Peyer's patch (tissue), 4 donors: ENCODE measurements at places on chromosomes 11 and 22. TPM values are rescaled to one million over a fixed set of nuclear protein-coding genes. Genes with fewer than 3 reads are reported as not detected.

- peak; percentile 95 for DNase-seq
- no peak overlapping the region for H3K4me3 ChIP-seq
- no peaks in the 10 kb centered on the region for H3K4me1 ChIP-seq
- H3K27ac ChIP-seq, result no peak overlapping the region
- no peaks in the 10 kb centered on the region for H3K27me3 ChIP-seq
Observed at GRCh38 chr11:44911029-44911814, 39.5 kb downstream of the TP53I11 start.

DNA sequence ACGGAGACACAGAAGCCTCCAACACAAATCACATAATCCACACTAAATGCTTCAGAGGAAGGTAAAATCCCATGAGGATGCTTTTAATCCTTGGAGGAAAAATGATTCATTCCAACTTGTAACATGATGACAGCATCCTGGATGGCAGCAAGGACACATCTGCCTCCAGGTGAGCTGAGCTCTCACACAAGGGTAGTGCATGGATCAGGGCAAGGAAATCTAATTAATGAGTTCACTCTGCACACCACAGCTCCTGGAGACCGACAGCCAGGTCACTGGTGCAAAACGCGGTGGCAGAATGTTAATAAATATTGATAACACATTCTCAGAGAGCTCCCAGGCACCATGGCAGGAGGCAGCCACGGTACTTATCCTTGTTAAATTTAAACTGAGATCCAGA is 40.3 kb upstream of the CYP2D6 start:
- H3K27me3 ChIP-seq, result no peaks in the 10 kb centered on the region
- no peaks in the 10 kb centered on the region for H3K36me3 ChIP-seq
- DNase-seq, result no peak
- no peaks in the 10 kb centered on the region for H3K4me1 ChIP-seq

GRCh38 chr11:1858154-1858553 is 5.3 kb downstream of the LSP1 start:
- peaks cover under 1% of the 10 kb centered on the region for H3K4me1 ChIP-seq
- H3K27me3 ChIP-seq, result no peaks in the 10 kb centered on the region
- no peak overlapping the region for H3K4me3 ChIP-seq
- DNase-seq, result no peak
- no peak overlapping the region for H3K27ac ChIP-seq
- no peaks in the 10 kb centered on the region for H3K36me3 ChIP-seq

GRCh38 chr11:128904303-128904655 is 13.1 kb downstream of the KCNJ5 start:
- no peak for DNase-seq
- H3K27ac ChIP-seq, result no peak overlapping the region
- H3K4me1 ChIP-seq, result peaks cover 21% of the 10 kb centered on the region
- H3K27me3 ChIP-seq, result no peaks in the 10 kb centered on the region
- no peaks in the 10 kb centered on the region for H3K36me3 ChIP-seq
- H3K4me3 ChIP-seq, result no peak overlapping the region

The INPP5J gene
- 137 TPM for total RNA-seq

The VWCE gene
- total RNA-seq, result not detected

The SERPIND1 gene
- not detected for total RNA-seq

The TSGA10IP gene
- total RNA-seq, result not detected

DNA sequence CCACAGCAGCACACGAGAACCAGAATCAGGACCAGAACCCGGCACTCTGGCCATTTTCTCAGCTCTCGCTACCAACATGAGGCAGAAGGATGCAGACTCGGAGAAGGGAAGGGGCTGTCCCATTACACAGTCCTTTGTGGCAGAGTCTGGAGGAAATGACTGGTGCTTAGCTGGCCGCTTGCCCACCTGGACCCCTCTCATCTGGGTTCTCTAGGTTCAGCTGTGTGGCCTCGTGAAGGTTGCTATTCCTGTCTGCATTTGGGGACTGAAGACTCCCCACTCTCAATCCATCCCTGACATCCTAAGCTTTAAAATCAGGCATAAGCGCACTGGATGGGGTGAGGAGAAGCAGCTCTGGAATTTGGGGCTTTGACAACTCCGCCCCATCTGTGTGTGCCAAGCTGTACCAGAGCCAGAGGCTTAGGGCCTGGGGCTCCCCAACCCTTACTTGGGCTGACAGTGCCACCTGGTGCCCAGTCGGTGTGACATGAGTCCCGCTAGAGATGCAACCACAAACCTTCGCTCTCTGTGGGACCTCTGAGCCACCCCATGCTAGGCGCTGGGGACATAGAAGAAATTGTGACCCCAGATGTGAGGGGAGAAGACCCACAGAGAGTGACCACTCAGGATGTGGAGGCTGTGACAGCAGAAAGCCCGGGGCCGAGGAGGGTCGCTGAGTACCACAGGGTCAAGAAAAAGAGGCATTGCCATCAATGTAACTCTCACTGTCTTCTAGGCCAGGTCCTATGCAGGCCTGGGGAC is 35.8 kb upstream of the FCHSD2 start:
- no peak overlapping the region for H3K4me3 ChIP-seq
- H3K27me3 ChIP-seq, result no peaks in the 10 kb centered on the region
- H3K4me1 ChIP-seq, result peaks cover 21% of the 10 kb centered on the region
- DNase-seq, result peak; percentile 80
